ENCODE measurements at places on chromosomes 7 and 10. TPM values are rescaled to one million over a fixed set of nuclear protein-coding genes. Genes with fewer than 3 reads are reported as not detected.

The SLC18A3 gene
- total RNA-seq, result not detected

The PAPOLB gene
- not detected for total RNA-seq

DNA sequence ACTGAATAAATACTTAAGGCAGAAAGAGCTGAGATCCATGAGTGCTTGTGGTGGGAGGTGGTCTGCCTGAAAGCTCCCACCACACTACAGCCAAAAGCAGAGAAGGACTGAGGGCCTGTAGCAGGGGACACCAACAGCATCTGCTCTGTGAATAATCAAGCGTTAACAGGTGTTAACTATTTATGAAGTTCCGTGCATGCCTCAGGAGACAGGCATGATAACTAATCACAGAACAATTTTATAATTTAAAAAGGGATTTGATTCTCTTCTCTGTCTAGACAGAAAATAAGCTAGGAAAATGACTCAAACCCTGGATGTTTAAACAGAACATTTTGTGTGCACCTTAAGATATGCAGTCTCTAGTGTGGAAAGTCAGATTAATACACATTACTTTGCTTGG, 61.5 kb upstream of the GHITM start:
- DNase-seq, result no peak

- DNase-seq, result no peak
Observed at GRCh38 chr10:89815049-89815853, 113.9 kb downstream of the KIF20B start.

DNA sequence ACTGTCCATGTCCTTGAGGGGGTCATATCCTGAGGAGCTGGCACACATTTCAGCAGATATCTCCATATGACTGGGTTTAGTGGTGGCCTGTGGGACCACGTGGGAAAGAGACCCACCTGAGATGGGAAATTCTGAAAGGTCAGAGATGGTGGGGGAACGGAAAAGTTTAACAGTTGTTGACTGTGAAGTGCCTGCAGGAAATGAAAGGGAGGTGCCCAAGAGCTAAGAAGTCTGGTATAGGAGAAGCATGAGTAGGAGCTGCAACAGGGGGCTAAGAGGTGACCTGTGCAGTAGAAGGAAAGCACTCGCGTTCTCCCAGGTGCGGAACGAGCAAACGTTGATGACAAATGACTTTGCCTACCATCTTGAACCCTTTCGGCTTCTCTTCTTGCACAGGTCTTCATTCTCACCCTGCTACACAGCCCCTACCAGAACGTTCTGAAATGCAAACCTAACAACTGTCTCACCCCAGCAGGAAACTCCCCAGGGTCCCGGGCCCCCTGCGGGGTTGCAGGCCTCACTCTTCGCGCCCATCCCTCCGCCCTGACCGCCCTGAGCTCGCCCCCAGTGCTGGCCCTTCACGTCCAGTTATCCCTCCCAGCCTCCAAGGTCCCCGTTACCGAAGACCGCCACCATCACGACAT, 9.8 kb upstream of the FXYD4 start:
- DNase-seq, result peak; percentile 7
